Right atrium auricular region (tissue), 2 donors: ENCODE measurements at places on chromosomes 12 and 14. TPM values are rescaled to one million over a fixed set of nuclear protein-coding genes. Genes with fewer than 3 reads are reported as not detected.

- no peak for DNase-seq
- H3K27ac ChIP-seq: no peak overlapping the region
- peaks cover 13% of the 10 kb centered on the region for H3K4me1 ChIP-seq
- no peak overlapping the region for H3K4me3 ChIP-seq
These were observed 62.0 kb downstream of the PLEKHG7 start for GRCh38 chr12:92764831-92765230.

DNA sequence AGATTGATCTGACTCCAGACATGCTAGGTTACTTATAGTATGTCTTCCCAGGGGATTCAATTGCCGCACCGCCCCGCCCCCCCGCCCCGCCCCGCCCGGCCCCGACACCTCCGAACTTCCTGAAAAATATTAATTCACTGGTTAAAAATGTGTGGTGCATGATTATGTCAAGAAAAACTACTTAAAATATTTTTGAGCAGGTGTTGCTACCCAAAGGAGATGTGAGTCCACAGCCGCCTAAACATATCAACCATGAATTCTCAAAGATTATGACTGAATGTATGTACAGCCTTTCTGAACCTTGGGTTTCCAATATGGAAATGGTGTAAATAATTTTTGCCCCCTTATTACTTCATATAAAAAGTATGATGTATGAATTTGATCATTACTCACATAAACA, 2.7 kb upstream of the RIMKLB start:
- no peak overlapping the region for H3K4me3 ChIP-seq
- DNase-seq: no peak
- no peak overlapping the region for H3K27ac ChIP-seq
- no peaks in the 10 kb centered on the region for H3K36me3 ChIP-seq

DNA sequence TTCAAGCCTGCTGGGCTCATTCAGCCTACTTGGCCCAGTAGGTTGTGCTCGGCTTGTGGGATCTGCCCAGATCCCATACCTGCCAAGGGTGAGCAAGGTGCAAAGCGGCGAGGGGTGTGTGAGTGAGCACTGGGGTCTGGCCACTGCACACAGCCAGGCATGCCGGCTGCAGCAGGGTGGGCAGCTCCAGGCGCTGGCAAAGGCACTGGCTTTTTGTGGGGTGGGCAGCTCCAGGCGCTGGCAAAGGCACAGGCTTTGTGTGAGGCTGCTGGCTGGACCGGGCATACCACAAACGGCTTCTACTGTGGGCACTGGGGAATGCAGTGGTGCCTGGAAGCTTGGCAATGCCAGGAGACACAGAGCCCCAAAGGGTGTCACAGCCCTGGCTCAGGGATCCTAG, 137.4 kb downstream of the SLC16A7 start:
- no peaks in the 10 kb centered on the region for H3K4me1 ChIP-seq
- H3K27me3 ChIP-seq: no peaks in the 10 kb centered on the region
- no peak overlapping the region for H3K27ac ChIP-seq

The SPIC gene
- total RNA-seq: not detected

The DGLUCY gene
- 136 TPM for total RNA-seq

The TMPRSS12 gene
- total RNA-seq: not detected
